Activated CD8-positive, alpha-beta memory T cell treated with anti-CD3 and anti-CD28 coated beads for 1 hour (primary cell): ENCODE measurements at places on chromosomes 12 and 14.

DNA sequence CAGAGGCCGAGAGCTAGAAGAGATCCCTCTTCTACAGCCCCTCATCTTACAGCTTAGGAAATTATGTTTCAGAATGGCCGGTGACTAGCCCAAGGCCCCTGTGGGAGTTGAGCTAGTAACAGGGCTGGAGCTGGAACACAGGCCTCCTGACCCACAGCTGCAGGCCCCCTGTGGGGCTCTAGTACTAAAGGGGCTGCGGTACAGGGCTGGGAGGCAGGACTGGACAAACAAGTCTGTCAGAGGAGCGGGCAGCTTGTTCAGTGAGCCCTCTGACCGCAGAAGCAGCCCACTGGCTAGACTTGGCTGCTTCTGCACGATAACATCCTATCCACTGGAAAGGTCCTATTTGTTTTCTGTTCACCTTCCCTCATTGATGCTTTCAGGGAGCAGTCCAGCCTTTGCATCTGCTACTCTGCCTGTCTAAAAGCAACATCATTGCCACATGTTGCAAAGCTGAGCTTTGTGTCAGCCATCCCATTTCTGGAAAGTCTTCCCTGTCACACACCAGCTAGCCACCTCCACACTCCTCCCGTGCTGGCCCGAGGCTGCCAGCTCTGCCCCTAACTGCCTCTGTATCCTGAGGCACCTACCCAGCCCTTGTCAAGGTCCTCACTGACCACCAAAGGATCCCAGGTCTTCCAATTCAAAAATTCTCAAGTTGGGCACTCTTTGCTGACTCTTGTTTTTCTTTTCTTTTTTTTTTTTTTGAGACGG is 10.2 kb downstream of the PSMC1 start:
- no peak for DNase-seq

- DNase-seq, result no peak
Observed at GRCh38 chr14:96160076-96160912, 44.3 kb upstream of the BDKRB2 start.

DNA sequence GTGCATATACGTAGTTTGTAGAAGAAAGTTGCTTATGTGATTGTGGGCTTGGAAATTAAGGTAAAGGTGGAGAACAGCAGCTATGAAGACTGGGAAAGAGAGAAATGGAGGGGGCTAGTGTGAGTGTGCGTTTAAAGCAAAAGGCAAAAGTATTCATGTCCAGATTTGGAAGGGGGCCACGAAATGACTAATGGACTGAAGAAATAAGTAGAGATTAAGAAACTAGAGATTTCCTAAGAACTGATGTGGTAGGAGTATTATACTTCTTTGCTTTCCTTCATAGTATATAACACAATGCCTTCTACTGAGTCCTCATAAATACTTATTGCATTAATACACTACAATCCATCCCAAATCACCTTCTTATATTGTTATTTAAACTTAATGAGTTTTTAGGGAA is 298.6 kb upstream of the NOVA1 start:
- no peak for DNase-seq

DNA sequence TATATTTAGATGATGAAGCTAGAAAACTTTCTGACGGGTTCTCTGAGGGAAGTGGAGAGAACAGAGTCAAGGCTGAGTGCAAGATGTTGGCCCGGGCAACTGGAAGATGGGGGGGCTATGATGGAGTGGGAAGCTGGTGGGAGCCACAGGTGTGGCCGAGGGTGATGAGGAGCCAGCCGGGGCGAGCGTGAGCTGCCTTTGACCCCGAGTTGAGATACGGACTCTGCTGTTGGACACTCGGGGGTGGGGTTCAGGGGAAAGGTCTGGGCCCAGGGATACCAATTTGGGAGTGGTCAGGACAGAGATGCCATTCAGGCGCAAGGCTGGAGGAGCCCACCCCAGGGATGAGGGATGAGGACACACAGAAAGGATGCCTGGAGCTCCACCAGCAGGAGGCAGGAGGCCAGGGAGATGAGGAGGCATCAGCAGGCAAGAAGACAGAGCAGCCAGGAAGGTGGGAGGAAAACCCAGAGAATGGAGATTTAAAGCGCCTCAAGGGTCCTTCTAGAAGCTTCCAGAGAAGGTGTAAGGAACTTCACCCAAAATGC is 9.0 kb downstream of the SCARB1 start:
- no peak for DNase-seq

GRCh38 chr12:69994724-69995173 is 169.7 kb downstream of the MYRFL start:
- DNase-seq, result no peak

DNA sequence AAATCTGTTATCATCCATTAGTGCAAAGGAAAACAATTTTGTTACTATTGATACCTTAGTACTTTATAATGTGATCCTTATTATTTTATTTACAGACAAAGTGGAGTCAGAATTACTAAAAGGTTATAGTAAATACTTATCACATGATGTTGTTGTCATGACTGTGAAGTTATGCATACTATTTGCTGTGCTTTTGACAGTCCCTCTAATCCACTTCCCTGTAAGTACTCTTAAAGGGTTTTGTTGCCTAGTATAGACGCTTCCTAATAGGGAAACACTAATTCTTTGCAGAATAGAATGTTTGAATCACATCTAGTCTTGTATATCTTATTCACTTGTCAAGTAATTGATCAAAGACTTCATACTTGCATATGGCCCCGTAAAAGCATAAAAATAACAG is 69.4 kb downstream of the SLC38A6 start:
- no peak for DNase-seq

DNA sequence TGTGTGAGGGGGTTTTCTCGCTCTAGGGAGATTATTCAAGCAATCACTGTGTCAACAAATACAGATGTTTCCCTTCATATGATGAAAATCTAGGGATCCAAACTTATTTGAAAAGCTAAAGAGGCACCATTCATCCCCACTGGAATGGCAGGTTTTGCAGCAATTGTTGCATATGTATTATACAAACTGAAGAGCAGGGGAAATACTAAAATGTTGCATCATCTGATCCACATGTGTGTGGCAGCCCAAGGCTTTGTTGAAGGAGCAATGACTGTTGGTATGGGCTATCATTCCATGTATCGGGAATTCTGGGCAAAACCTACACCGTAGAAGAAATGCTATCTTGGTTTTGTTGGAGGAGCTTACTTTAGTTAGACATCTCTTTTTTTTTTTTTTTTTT is 4.1 kb upstream of the PRPF40B start:
- no peak for DNase-seq

- no peak for DNase-seq
Observed at GRCh38 chr12:127149226-127149964, 1117.6 kb upstream of the TMEM132C start.

- DNase-seq, result no peak
Observed at GRCh38 chr14:103156651-103157378, 33.6 kb downstream of the TNFAIP2 start.

DNA sequence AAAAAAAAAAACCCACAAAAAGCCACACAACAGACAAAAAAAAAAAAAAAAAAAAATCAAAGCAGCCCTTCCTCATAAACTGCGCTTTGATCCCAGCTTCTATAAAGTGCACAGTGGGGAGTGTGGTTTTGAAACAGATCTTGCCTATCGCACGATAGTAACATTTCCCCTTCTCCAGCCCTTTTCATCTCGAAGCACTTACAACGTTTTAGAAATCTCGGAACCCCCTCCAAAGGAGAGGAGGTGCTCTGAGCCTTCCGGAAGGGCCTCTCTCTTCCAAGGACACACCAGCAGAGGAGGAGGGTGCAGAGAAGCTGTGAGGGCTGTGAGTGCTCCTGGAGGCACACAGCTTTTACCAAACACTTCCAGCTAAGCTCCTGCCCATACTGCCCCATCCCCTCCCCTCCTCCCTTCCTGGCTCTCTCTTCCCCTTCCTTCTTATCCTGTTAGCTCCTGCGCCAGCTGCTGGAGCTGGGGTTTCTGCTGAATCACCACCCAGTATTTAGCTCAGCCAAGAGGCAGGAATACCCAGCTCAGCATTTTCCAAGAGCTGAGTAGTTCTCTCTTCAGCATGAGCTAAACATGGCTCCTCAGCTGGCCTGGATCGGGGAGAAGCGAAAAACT is 28.4 kb downstream of the SLC7A8 start:
- no peak for DNase-seq

DNA sequence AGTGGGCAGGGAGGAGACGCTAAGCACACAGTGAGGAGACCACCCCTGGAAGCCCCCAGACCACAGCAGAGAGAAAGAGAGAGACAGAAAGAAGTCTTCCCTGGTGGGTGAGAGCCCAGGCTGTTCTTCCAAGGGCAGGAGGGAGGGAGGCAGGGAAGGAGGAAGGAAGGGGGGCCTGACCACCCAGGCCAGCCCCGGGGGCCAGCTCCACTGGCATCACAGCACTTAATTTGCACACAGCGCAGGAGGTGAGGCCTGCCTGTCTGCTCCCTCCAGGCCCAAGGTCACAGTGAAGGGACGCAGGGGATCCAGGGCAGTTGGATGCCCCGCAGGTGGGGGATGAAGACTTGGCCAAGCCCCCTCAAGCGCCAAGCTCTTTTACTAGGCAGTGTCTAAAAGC is 141.9 kb upstream of the C14orf180 start:
- no peak for DNase-seq

- DNase-seq, result no peak
Observed at GRCh38 chr14:93926873-93927799, at the start of gene FAM181A. FAM181A (plus strand) TSS chr14:93927344; CDS start chr14:93928286, 942 bp downstream.

- no peak for DNase-seq
Observed at GRCh38 chr12:14613718-14614117, 46.0 kb upstream of the PLBD1 start.

DNA sequence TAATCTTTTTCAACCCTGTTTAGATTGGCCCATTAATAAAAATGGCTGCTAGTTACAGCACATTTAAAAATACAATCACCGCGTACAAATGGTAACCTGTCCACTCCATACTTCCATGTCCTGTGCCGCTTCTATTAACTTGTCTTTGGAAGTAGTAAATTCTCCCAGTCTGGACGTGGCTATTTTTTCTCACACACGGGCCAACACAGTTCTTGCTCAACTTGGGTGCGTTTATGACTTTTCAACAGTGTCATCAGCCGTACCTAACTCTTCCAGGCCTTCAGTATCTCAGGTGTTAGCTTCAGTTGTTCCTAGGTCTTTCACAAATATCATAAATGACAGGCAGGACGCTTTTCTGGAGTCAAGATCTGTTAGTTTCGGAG is 475 bp upstream of the PCNX1 start:
- no peak for DNase-seq

GRCh38 chr12:51524386-51524901 is 66.6 kb upstream of the SCN8A start:
- DNase-seq, result no peak

- DNase-seq, result no peak
Observed at GRCh38 chr14:89911010-89911919, 43.3 kb downstream of the EFCAB11 start.

GRCh38 chr14:28629328-28630004 is 137.1 kb upstream of the FOXG1 start:
- DNase-seq, result no peak

DNA sequence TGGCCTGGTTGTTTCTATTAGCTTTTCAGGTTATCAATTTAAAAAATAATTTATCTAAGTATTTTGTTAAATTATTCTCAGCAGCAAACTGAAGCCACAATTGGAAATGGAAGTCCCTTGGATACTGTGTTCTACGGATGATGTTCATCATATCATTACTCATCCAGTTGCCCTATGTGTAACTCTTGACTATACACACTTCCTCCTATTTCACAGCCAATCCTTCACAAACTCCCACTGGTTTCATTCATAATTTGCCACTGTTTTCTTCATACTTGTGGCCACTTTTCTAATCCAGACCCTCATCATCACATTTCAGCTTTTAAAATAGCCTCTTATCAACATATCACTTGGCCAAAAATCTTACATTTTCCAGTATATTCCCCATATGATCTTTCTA is 84.0 kb downstream of the CATSPERB start:
- DNase-seq, result no peak

DNA sequence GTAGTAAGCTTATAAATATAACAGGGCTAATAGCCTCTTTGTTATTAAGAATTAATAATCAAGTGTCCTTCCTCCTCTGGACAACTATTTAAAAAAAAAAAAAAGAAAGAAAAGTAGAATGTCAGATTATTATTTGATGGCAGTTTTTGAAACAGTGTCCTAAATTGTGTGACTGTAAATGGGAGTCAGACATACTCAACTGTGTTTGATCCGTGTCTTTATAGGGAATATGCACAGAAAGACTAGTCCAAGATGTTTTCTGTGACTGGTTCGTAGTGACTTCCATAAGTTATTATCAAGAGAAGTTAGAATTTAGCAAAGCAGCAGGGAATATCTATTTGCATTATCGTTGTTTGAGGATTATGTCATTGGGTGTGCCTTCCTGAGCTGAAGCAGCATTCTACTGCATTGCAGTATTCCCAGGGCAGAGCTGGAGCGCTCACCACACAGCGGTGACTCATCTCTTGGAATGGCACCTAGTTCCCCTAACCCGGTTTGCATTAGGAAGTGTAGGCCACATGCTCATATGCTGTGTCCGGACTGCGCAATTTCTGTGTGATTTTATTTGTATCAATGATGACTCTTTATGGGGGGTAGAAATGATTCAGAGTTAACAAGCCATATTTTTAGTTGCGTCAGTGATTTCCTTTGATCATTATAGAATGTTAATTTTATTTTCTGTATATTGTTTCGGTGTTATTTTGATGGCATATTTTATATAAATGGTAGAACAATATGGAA is 7.9 kb downstream of the DYNC1H1 start:
- DNase-seq, result no peak

- no peak for DNase-seq
Observed at GRCh38 chr14:87449016-87449415, 544.0 kb downstream of the GALC start.

DNA sequence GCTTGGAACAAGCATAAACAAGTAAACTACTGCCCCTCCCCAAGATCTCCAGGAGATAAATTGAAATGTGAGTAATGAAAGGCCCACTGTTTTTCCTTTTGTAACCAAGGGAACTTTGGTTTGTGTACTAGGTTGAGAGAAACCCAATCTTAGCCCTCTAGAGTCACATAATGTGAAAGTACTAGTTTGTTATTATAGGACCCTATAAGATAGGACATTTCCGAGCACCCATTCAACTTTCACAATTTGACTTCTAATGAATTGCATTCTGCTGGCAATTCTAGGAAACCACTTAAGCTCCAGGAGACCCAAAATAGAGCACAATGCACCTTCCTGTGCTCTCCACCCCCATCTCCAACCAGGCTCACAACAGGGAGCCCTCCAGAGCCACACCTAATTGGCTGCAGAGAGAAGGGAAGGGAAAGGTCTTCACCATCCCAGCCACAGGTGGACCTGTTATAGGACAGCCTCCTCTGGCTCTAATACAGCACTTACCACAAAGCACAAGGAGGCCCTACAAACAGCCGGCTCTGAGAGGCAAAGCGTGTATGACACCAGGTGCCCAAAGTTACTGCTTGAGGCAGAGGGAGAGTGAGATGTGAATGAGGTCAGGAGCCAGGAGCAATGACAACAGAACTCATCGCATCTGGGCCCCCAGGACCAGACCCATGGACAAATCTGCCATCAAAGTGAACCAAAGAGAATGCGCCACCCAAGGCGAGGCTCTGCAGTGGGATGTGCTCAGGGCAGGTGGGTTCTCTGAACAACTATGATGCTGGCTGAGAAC is 163.3 kb upstream of the NTF3 start:
- DNase-seq, result no peak
